Activated CD8-positive, alpha-beta T cell treated with anti-CD3 and anti-CD28 coated beads for 36 hours (primary cell): ENCODE measurements at places on chromosomes 5 and 9. TPM values are rescaled to one million over a fixed set of nuclear protein-coding genes. Genes with fewer than 3 reads are reported as not detected.

The NKD2 gene
- 2.3 TPM for total RNA-seq

DNA sequence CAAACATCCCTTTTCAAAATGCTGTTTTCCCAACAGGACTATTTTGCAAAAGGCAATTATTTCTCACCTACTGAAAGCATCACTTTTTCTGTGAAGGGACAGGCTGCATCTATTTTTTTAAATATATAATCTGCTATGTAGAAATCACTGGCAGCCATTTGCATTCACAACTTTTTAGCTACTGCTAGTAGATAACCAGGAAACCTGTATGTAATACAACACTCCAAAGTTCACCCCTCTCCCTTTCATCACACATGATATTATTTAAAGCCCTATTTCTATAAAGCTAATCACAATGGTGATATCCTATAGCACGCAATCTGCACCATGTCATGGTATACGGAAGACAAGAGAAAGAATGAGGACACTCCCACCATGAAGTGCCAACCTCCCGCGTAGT is 9.8 kb downstream of the DMGDH start:
- DNase-seq: no peak

The KIF12 gene
- total RNA-seq: not detected

GRCh38 chr9:97985058-97985861 is 2.1 kb downstream of the ANP32B start:
- peak; percentile 63 for DNase-seq

The TMEM8B gene
- 3.4 TPM for total RNA-seq

DNA sequence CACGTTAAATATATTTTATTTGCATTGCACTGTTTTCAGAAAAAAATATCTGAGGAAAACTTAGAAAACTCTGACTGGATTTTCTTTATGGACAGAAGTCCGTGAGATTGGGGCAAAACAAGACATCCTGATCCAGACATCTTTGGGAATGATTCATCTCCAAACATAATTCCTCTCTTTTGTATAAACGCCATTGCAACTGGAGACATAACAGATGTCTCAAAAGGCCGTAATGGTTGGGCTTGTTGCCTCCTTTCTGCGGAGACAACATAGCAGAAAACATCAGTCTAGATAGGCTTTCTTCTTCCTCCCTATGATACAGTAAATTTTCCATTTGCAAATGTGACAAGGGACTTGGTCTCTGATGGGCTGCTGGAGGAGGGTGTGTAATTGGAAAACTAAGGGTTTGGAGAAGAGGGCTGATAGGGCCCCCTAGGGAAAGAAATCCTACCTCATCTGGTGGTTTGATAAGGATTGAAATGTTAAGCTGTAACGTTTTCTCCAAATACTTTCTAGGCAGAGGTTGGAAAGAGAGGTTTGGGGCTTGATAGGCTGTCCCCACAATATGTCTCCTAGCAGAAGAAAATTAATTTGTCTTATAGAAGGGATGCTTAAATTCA is 631.5 kb upstream of the ST8SIA4 start:
- DNase-seq: no peak

DNA sequence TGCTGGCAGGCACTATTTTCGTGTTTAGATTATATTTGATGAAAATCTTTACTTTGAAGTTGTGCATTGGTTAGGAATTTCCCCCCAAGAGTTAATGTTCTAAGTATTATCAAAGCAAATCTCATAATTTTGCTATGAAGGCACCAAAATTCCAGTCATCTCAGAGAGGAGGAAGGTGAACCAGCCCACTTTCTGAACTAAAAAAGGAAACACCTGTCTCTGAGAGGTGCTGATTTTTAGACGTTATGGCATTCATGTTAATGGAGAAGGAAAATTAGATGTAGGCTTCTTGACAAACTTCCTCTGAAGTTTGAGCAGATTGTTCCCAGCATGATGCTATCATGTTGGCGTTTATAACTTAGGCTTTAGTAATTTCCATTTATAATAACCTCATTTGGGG is 432.9 kb upstream of the ACTBL2 start:
- DNase-seq: no peak

- no peak for DNase-seq
Observed at GRCh38 chr9:33414889-33415500, 12.6 kb upstream of the AQP7 start.

DNA sequence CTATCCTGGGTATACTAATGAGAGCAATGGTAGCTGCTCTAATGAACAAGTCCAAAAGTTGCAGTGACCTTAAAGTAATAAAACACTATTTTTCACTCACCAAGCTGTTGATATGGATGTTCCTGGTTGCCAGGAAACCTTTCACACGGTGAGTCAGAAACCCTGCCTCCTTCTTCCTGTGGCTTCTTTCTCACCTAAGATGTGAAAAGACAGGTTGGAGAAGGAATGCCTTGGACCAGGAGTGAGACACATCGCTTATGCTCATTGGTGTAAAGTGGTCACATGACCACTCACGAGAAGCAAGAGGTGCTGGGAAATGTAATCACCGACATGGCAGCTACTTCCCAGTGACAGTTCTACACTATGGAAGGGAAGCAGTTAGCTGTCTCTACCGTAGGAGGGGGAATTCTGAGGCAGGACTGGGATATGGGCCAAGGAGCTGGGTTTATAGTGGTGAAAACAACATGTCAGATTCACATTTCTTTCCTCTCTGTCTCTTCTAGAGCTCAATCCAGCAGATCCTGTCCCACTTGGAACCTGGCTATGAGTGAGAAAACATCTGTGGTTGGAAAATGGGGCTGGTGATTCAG is 320.4 kb upstream of the KLF4 start:
- DNase-seq: no peak

DNA sequence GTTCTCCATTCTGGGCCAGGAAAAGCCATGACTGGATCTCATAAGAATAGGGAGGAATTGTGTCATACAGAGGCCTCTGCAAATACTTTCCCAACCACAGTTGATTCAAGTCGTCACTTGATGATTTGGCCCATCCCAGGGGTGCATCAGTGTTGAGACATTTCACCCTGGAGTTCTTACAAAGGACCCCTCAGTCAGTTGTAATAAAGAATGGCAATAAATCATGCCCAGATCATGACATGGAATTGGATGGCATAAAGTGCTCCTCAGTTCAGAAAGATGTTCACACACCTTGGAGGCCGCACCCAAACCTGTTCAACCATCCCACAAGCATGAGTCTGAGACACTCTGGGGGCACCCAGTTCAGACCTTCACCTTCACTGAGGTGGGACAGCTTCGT is 168.1 kb downstream of the NR3C1 start:
- no peak for DNase-seq

GRCh38 chr5:120464627-120465435 is 731 bp downstream of the PRR16 start:
- DNase-seq: peak; percentile 5

DNA sequence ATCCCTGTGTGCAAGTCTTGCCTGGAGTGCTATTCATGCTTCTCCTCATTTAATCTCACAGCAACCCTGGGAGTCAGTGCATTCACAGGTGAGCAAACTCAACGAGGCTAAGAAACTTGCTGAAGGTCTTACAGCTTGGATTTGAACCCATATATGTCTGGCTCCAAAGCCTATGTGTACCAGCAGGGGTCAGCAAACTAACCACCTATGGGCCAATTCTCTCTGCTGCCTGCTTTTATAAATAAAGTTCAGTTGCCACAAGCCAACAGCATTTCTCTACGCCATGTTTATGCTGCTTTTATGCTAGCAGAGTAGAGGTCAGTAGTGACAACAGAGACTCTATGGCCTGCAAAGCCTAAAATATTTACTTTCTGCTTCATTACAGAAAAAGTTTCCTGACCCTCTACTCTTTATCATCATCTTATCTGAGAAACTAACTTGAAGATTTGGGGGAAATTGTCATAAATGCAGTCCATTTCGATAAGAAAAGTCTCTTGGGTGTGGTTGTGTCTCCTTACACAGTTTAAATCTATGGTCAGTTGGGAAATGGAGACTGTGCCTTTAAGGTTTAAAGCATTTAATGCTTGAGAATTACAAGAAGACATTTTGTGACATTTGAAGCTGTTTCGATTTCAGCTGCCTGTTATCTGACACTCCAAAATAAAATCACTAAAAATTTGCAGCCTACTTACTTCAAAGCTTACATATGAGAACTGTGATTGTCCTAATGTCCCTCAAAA is 137.7 kb downstream of the PRELID2 start:
- DNase-seq: peak; percentile 41

DNA sequence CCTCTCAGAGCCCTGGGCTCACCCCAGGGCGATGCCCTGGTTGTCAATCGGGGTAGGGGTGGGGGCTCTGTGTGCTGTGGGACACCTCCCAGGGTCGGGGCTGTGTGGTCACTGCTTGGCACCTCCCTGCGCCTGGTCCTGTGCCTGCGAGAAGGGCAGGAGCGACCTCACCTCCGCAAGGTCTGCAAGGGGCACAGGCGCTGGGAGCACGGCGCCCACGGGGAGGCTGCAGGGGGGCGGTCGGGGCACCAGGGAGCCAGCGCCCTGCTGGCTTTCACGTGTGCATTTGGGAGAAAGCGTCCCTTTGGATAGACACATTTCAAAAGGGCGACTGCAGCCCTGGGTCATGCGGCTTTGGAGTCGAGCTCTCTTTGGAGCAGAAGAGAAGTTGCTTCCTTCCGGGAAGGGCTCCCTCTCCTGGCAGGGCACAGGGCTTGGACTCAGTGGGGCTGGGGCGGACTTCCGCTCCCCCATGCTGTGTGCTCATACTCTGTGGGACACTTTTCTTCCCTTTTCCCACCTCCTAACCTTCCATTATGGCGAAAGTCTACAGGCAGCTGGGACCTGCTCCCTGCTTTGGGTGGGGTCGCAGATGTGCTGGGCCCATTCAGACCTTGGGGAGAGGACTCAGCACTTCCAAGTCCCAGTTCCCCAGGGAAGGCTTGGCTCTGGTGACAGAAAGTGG is 52.9 kb upstream of the SLC28A3 start:
- DNase-seq: no peak

- DNase-seq: no peak
Observed at GRCh38 chr5:95879661-95880060, 57.1 kb upstream of the GLRX start.

DNA sequence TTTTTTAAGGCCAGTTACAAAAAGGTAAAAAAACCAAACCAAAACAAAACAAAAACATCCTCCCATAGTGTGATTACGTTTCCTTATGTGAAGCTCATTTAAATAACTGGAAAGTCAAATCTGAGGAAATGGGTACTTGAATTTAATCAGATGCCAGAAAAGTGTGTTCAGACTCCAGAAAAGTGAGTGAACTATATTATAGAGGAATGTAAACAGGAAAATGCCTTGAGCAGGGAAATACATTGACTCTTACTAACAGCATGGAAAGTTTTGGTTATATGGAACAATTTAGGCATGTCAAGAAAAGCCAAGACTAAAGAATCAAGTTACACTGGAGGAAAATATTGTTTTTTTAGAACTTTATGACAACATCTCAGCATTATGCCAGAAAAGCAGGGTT is 37.8 kb upstream of the RNF20 start:
- no peak for DNase-seq

DNA sequence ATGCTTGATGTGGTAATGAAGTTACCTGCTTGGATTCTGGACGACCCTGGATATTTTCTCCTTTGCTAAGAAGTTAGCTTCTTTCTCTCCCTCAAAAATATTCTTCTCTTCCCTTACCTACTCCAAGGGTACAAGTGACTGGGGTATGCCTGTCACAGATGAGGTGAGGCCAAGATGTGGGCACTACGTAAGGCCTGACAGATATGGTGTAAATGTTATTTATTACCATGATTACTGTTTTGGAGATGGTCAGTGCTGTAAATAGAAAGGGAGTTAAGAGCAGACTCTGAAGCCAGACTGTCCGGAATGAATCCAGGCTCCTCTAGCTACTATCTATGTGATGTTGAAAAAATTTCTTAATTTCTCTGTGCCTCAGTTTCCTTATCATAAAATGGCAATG is 1.1 kb upstream of the KIAA1958 start:
- DNase-seq: no peak

The TMEM174 gene
- total RNA-seq: not detected
